ENCODE measurements at places on chromosomes 3 and 15. TPM values are rescaled to one million over a fixed set of nuclear protein-coding genes. Genes with fewer than 3 reads are reported as not detected.

The BCHE gene
- total RNA-seq: 78.5 TPM

The AP3B2 gene
- 6.7 TPM for total RNA-seq

The ERC2 gene
- total RNA-seq: not detected

The TIMP4 gene
- total RNA-seq: 10.5 TPM

The CSTA gene
- total RNA-seq: not detected

The FBXL2 gene
- total RNA-seq: 5.7 TPM

The BMF gene
- 0.23 TPM for total RNA-seq

The SNX22 gene
- total RNA-seq: 2.0 TPM

The TTC21A gene
- 0.96 TPM for total RNA-seq

The GOLGA8G gene
- not detected for total RNA-seq

The CD200R1 gene
- not detected for total RNA-seq

The DCUN1D1 gene
- 8.2 TPM for total RNA-seq

The SLC15A2 gene
- not detected for total RNA-seq

The ULK3 gene
- total RNA-seq: 16.0 TPM

The FOXB1 gene
- not detected for total RNA-seq

The CAMK2N2 gene
- not detected for total RNA-seq

The CMTM8 gene
- total RNA-seq: 1.1 TPM

The ONECUT1 gene
- total RNA-seq: not detected

The MFAP1 gene
- 5.3 TPM for total RNA-seq

The CASR gene
- not detected for total RNA-seq

The ACTRT3 gene
- total RNA-seq: 0.81 TPM

The GUCA1C gene
- total RNA-seq: not detected

The ITGA11 gene
- total RNA-seq: not detected

The RASGRF1 gene
- total RNA-seq: not detected

The LRRC15 gene
- total RNA-seq: not detected

The DUOXA1 gene
- total RNA-seq: not detected

The ADGRG7 gene
- total RNA-seq: not detected

The HRH1 gene
- 6.4 TPM for total RNA-seq

The PAK6 gene
- not detected for total RNA-seq

The CTXN2 gene
- not detected for total RNA-seq

The FANCD2 gene
- total RNA-seq: 30.9 TPM

The CLRN1 gene
- not detected for total RNA-seq

The CACNA2D3 gene
- 6.1 TPM for total RNA-seq

The IQCF5 gene
- total RNA-seq: not detected

The LMOD3 gene
- not detected for total RNA-seq

The LRTM1 gene
- total RNA-seq: not detected

The XCR1 gene
- not detected for total RNA-seq

The C3orf22 gene
- total RNA-seq: not detected

The TM4SF4 gene
- total RNA-seq: 10.9 TPM

The ADAMTS9 gene
- total RNA-seq: 9.1 TPM

The CLDN16 gene
- 15.8 TPM for total RNA-seq

The LSAMP gene
- not detected for total RNA-seq

The KIF9 gene
- 3.0 TPM for total RNA-seq
